ENCODE measurements at places on chromosomes 2 and 18.

GRCh38 chr2:352696-353095, 64.8 kb upstream of the ALKAL2 start:
- DNase-seq: no peak

DNA sequence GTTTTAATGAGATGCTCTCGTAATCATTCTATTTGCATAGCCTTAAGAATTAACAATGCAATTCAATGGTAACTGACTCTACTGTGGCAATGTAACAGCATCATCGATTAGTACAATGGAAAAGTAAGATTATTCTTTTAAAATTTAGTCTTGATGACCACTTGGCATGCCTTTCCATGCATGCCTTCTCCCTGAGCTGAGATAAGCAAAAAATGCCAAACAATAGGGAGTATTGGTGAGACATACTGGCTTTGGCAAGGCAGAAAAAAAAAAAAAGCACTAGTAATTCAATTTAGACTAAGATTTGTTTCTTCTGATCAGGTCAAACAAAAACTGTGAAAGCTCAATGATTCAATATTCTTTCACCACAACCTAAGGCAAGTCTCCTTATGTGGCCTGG, 110.8 kb upstream of the TRIB2 start:
- DNase-seq: no peak

- DNase-seq: no peak
Measured at GRCh38 chr18:572091-572830, 7.9 kb upstream of the CETN1 start.

- no peak for DNase-seq
Measured at GRCh38 chr2:98917031-98917471, 19.0 kb downstream of the CRACDL start.

- no peak for DNase-seq
Measured at GRCh38 chr2:231987124-231987727, 25.7 kb downstream of the DIS3L2 start.

DNA sequence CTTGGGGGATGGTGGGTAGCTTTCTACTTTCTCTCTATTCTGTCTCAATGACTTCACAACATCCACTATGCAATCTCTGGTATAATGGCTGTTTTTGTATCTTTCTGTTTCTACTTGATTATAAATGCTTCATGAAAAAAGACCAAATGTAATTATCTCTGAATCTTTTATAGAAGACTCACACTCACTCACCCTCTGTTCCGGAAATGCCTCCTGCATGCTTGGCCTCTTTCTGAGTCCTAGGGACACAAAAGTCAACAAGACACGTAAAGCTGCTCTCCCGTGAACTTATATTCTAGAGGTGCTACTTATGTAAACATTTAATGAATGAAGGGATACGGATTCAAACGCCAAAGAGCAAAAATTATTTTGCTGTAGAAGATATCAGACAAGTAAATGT, 502.2 kb upstream of the SOX11 start:
- no peak for DNase-seq

DNA sequence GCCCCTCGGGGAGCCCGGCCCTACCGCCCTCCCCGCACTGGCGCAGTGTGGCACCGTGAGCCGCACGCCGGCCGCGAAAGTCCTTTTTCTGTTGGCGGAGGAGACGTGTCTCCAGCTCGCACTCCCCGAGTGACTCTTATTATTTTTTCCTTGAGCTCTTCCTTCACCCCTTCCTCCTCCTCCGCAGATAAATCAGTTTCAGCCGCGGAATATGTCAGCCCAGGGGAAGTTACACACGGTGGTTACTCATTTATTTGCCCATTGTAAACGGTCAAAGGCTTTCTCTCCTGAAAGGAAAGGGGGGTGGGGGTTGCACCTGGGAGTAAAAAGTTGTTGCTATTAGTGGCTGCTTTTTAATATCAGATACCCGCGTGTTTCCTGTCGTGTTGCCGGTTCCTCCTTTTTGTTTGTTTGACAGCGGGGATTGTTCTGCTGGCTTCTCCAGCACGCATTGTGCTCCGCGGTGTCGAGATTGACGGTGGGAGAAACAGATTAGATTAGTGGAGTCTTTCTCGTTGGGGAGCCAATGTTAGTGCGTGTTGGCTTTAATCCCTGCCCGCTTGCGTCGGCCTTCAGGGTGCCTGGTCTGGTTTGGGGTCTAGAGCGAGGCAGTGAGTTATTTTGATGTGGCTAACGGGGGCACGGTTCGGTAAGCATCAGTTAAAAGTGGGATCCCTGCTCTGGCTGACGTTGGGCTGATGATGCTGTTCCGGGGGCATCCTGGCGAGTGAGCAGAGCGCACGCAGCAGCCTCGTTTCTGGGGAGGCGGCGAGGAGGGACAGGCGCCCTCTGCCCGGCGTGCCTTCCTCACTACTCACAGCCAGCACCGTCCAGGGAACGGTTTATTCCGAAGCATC, 1.6 kb downstream of the CRIM1 start:
- DNase-seq: no peak
